ENCODE measurements at places on chromosomes 2 and 18.

DNA sequence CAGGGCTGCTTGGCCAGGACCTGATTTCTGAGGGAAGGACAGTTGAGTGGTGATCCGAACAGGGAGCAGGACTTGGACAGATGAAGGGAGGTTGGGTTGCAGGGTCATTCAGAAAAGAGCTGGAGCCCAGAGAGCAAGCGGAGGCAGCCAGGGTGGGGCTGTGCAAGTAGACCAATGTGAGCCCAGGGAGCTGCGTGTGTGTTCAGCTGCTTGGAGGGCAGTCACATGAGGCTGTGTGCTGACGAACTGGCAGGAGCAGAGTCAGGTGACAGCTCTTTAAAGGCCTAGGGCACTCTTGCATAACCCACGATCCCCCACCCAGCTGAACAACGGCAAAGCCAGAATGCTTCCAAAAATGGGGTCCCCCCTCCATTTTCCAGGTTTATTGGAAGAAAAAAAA, 4.6 kb upstream of the MLPH start:
- no peak for DNase-seq

- no peak for DNase-seq
Observed at GRCh38 chr2:12278217-12278750, 438.5 kb upstream of the TRIB2 start.

GRCh38 chr2:40396124-40396523, 55.8 kb downstream of the SLC8A1 start:
- no peak for DNase-seq

GRCh38 chr18:60649107-60649506, 276.5 kb upstream of the MC4R start:
- no peak for DNase-seq

DNA sequence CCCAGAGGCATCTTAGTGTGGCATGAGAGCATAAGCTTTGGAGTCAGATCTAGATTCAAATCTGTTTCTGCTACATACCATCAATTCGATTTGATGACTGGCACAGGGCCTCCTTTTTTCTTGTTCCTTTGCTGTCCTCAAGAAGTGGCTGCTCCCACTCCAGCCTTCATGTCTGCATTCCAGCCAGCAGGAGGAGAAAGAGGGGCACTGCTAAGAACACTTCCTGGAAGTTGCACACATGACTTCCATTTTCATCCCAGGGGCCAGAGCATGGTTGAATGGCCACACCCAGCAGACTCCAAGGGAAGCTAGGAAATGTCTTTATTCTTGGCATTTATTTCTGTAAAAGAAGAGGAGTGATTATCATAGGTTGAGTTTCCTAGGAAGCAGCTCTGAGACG, 50.4 kb downstream of the EML6 start:
- DNase-seq: no peak

Measured in LoVo (cell line).